ENCODE measurements at places on chromosomes 5 and 9.

GRCh38 chr9:108994695-108995094 lies 18.6 kb downstream of the CTNNAL1 start:
- DNase-seq: no peak

- no peak for DNase-seq
These were observed 73.1 kb downstream of the RAPGEF1 start for GRCh38 chr9:131666774-131667173.

DNA sequence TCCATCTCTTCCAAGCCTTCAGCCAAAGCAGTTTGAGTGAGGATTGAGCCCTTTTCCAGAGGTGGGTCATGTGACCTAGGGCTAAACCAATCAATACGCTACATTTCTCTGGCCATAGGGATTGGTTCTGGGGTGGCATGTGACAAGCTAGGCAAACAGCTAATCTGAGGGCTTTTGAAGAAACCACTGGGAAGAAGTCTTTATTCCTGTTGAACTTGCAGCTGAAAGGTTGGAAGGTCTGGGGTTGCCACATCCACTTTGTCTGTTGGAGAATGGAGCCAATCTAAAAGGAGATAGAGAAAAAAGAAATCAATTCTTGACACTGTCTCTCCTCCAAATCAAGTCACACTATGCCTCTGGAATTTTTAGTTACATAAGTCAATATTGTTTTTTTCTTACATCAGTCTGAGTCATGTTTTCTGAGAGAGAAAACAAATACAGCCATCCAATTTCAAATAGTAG lies 637.8 kb upstream of the WWC1 start:
- no peak for DNase-seq

- DNase-seq: no peak
These were observed 31.7 kb downstream of the ZDHHC21 start for GRCh38 chr9:14661421-14662059.

GRCh38 chr9:37632479-37632878 lies 18.3 kb upstream of the FRMPD1 start:
- no peak for DNase-seq

- no peak for DNase-seq
These were observed 21.4 kb upstream of the TRMT10B start for GRCh38 chr9:37732086-37732741.

DNA sequence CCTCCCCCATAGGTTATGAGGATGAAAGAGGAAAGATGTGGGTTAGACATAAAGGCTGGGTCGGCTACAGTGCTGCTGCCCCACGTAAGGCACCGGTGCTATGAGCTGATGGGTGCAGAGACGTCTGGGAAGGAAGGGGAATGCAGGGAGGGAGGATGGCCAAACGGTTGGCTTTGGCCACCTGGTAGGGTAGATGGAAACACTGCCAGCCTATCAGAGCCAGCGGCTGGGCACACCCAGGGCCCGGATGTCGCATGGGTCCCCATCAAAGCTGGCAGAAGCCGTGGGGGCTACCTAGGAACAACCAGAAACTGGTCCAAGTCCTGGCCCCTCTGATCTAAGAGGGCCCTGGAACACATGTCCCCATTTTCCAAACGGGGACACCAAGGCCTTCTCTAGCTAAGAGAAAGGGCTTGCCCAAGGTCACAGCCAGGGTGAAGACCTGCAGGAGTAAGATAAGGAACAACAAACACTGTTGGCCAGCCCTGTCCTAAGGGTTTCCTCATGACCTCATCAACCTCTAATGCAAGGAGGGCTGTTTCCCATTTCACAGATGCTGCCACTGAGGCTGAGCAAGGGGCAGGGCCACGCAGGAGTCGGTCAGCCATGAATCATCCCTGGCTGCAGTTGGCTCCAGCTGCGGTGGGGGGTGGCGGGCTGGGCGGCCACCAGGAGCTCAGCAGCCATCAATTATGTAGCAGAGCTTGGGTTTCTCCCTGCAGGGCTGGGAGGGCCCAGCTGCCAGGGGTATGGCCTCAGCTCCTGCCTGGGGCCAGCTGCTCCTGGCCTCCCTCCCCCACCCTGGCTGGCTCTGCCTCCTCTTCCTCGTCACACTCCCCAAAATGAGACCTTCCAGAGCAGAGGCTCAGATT lies 4.9 kb downstream of the SH3GLB2 start:
- DNase-seq: peak; percentile 39

GRCh38 chr9:91197232-91198181 lies 164.2 kb downstream of the AUH start:
- peak; percentile 96 for DNase-seq

DNA sequence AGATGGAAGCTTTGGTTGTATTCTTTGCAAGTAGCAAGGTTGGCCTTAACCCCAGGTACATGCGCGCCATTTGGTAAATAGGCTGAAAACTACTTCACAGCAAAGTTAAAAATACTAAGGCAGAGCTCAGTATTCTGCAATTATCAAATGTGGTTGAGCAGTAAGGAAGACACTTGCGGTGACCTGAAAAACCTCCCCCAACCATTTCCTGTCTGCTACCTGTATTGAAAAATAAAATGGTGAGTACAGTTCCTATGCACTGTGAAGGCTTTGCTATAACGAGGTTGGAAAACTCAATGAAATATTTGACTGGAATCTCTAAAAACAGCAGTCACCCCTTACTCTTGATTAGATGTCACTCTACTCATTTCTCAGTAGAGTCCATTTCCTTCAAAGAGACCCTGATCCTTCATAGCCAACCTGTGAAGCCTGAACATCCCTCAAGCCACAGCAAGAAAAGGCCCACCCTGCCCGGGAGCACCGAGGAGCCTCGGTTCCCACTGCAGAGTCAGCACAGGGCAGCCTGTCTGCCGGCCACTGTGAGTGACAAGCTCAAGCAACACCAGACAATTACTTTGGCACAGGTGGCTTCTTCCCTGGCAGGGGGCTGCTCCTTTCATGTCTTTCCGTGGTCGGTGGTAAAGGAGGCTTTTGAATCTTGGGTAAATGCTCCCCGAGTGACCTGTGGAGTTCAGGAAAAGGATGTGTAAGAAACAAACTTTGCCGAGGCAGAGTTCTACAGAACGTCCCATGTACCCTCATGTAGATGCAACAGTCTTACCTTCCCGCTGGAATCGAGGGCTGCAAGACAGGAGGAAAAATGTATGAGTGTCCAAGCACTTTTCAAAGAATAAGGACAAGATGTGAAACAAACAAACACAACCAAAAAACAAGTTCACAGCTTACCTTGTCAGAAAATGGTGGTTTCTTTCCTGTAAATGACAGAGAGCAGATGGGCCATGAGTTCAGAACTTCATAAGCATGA lies 29.6 kb downstream of the C5orf58 start:
- no peak for DNase-seq

- no peak for DNase-seq
These were observed 2.0 kb upstream of the PFN3 start for GRCh38 chr5:177402271-177403043.

DNA sequence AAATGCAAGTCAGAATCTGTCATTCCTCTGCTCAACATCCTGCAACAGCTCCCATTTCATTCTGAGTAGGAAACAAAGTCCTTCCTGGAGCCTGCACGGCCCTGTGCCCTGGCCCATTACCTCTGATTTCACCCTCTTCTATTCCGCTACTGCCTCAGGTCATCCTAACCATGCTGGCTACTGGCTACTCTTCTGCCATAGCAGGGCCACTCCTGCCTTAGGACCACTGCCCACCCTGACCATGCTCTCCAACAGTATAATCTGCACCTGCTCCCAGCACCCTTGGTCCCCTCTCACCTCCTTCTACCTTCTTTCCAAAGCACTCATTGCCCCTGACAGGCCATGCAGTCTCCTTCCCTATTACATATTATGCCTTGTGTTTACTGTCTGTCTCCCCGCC lies 8.2 kb downstream of the DPH7 start:
- DNase-seq: no peak

- no peak for DNase-seq
These were observed 40.7 kb downstream of the TRIP13 start for GRCh38 chr5:933251-933861.

- no peak for DNase-seq
These were observed 38.2 kb downstream of the HAVCR1 start for GRCh38 chr5:157020511-157021222.

- no peak for DNase-seq
These were observed 586.6 kb upstream of the TLE4 start for GRCh38 chr9:78985084-78985738.

DNA sequence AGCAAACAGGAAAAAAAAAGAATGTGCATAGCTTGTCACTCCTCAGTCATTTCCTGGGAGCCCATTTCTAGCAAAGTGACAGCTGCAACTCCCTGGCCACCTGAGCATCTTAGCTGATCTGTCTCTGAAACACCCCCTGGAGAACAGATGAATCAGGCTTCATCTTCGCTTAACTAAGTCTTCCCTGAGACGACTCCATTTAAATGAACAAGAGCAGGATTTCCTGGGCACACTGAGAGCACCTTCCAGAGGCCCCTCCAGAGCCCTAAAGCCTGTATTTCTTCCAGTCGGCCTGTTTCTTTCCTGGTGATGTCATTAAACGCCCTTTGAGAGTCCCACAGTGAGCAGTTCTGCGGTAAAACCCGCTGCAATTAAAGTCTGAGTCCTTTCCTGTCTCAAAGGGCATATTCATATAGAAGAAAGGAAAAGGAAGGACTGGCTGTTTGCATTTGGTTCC lies 13.9 kb downstream of the TGFBI start:
- DNase-seq: no peak

DNA sequence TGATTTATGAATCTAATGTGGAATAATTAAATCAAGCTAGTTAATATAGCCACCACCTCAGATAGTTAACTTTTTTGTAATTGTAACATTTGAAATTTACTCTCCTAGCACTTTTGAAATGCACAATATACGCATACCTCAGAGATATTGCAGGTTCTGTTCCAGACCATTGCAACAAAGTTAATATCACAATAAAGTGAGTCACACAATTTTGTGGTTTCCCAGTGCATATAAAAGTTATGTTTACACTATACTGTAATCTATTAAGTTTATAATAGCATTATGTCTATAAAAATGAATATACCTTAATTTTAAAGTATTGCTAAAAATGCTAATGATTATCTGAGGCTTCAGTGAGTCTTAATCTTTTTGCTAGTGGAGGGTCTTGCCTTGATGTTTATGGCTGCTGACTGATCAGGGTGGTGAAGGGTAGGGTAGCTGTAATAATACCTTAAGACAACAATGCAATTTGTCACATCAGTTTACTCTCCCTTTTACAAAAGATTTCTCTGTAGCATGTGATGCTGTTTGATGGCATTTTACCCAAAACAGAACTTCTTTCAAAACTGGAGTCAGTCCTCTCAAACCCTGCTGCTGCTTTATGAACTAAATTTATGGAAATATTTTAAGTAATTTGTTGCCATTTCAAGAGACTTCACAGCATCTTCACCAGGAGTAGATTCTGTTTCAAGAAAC lies 235.1 kb upstream of the ADAMTSL1 start:
- DNase-seq: peak; percentile 53

GRCh38 chr9:35760651-35761050 lies 6.6 kb upstream of the MSMP start:
- DNase-seq: no peak

- no peak for DNase-seq
These were observed 68.8 kb downstream of the JAKMIP2 start for GRCh38 chr5:147713550-147714295.

DNA sequence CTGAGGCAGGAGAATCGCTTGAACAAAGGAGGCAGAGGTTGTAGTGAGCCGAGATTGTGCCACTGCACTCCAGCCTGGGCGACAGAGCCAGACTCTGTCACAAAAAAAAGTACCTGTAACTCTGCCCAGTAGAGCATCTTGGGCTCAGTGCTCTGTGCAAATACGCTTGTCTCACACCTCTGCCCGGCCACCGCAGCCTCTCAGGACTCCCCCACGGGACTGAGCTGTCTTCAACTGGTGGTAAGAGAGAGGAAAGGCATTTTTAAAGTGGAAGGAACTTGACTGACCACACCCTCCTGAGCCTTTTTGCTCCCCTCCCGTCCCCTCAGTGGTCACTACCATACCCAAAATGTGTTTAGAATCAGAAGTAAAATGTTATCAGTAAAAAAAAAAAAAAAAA lies 174.3 kb upstream of the PIK3R1 start:
- DNase-seq: no peak

DNA sequence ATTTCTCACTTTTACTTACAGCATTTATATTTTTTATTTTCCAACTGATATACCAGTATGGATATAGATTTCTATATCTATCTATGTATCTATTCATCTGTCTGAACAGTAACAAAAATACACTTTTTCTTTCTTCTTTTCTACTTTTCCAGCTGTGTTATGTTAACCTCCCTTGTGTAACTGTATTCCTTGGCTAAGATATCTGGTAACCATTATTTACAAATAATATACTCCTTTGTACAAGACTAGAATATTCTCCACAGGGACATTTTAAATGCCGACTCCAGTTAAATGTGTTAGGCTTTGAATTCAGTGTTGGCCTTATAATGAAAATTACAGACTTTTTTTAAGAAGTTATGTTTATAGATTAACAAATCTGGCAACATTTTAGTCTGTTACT lies 168.7 kb downstream of the XRCC4 start:
- no peak for DNase-seq

DNA sequence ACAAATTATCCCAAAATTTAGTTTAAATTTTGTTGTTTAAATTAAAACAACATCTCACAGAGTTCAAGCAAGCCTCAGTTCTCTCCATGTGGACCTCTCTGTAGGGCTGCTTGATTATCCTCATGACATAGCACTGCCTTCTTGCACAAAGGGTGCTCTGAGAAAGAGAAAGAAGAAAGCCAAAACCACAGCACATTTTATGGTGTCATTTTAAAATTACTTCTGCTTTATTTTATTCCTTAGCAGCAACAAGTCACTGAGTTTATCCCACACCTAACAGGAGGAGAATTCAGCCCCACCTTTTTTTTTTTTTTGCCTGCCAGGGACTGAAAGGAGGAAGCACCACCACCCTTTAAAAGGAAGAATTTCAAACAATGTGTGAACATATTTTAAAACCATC lies 12.8 kb upstream of the KCNV2 start:
- DNase-seq: no peak

GRCh38 chr5:63564789-63565188 lies 397.5 kb downstream of the HTR1A start:
- no peak for DNase-seq

DNA sequence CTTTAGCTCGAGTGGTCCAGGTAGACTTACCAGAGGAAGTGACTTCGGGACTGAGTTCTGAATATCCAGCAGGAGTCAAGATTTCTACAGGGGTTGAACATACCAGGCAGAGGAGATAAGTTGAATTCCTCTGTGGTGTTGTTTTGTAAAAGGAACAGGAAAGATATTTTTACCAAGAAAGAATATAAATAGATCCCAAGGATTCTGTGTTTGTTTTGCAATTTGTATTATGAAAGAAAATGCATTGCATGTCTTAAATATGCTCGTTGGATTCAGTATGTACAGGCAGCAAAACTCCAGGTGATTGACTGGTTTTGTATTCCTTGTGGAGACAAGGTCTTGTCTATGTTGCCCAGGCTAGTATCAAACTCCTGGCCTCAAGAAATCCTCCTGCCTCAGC lies 197.8 kb downstream of the FRMD3 start:
- DNase-seq: no peak

- DNase-seq: no peak
These were observed 10.2 kb downstream of the RABGAP1 start for GRCh38 chr9:122951056-122951455.

DNA sequence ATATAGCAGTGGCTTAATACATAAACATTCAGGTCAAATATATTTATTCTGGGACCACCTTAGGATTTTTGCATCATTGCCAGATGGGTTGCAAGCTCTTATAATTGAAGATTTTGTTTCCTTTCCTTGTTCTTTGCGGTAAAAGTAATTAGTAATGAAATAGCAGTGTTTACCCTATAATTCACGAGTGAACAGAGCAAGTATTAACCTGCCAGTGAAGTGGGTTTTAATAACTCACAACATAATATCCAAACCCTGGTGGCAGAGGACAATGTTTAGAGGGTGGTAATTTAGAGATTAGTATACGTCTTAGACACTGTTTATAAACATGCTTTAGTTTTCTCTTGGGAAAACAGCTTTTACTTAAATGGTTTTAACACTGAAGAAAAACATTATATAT lies 11.8 kb downstream of the ARL14EPL start:
- no peak for DNase-seq

All from AG09309 (cell line).